Thoracic aorta (tissue), 2 donors: ENCODE measurements at places on chromosomes 1 and 21. TPM values are rescaled to one million over a fixed set of nuclear protein-coding genes. Genes with fewer than 3 reads are reported as not detected.

CDC20 gene
- total RNA-seq = 0.41 TPM

SPRR2A gene
- not detected for total RNA-seq

GRCh38 chr1:160830321-160831153, 32.1 kb downstream of the CD244 start:
- no peak overlapping the region for H3K4me3 ChIP-seq
- no peak for DNase-seq
- no peaks in the 10 kb centered on the region for H3K4me1 ChIP-seq
- H3K27ac ChIP-seq = no peak overlapping the region
- H3K27me3 ChIP-seq = no peaks in the 10 kb centered on the region

DNA sequence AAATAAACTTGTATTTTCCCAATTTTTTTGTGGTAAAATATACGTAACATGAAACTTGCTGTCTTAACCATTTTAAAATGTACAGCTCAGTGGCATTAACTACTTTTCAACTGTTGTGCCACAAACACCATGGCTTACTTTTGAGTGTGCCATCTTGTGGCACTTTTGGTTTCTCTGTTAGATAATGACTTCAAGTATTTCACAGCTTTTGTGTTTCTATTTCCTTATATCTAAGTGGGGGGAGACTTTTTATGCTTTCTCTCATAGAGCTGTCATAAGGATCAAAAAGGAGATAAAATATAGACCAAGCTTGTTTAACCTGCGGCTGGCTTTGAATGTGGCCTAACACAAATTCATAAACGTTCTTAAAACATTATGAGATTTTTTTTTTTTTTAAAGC, 44.3 kb downstream of the CDC14A start:
- no peaks in the 10 kb centered on the region for H3K36me3 ChIP-seq
- no peak overlapping the region for H3K4me3 ChIP-seq
- DNase-seq = no peak
- no peak overlapping the region for H3K27ac ChIP-seq
- H3K27me3 ChIP-seq = no peaks in the 10 kb centered on the region

DNA sequence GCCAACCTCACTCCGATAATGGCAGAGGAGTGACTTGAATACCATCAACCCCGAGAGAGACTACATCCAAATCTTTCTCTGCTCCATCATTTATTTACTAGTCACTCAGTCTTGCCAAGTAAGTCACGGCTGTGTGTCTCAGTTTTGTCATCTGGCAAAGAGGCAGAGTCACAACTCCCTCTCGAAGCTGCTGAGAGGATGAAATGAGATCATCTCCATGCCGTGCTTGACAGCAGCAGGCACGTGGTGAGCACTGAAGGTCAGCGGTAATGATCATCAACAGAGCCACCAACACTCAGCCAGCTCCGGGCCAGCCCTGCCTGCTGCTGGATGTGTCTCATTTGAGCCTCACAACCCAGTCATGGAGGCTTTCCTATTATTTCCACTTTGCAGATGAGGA, 19.9 kb downstream of the ALDH4A1 start:
- H3K4me3 ChIP-seq = no peak overlapping the region
- H3K36me3 ChIP-seq = no peaks in the 10 kb centered on the region
- H3K4me1 ChIP-seq = no peaks in the 10 kb centered on the region
- H3K27ac ChIP-seq = no peak overlapping the region
- H3K27me3 ChIP-seq = no peaks in the 10 kb centered on the region

GRCh38 chr1:240190881-240191401, 99.3 kb downstream of the FMN2 start:
- H3K36me3 ChIP-seq = no peaks in the 10 kb centered on the region
- H3K4me3 ChIP-seq = no peak overlapping the region
- no peaks in the 10 kb centered on the region for H3K27me3 ChIP-seq
- H3K27ac ChIP-seq = no peak overlapping the region
